ENCODE measurements at places on chromosomes 3 and 15.

DNA sequence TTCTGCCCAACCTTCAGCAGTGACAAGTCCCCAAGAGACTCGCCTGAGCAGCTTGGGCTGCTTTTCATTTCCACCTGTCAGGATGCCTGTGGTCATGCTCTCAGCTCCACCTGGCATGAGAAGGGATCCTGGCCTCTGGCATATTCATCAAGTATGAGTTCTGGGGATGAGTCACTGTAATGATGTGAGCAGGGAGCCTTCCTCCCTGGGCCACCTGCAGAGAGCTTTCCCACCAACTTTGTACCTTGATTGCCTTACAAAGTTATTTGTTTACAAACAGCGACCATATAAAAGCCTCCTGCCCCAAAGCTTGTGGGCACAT, 3.5 kb downstream of the MYD88 start:
- H3K4me3 ChIP-seq, result no peak overlapping the region
- no peak overlapping the region for H3K27ac ChIP-seq
- H3K4me1 ChIP-seq, result peaks cover 30% of the 10 kb centered on the region
- no peak for DNase-seq

DNA sequence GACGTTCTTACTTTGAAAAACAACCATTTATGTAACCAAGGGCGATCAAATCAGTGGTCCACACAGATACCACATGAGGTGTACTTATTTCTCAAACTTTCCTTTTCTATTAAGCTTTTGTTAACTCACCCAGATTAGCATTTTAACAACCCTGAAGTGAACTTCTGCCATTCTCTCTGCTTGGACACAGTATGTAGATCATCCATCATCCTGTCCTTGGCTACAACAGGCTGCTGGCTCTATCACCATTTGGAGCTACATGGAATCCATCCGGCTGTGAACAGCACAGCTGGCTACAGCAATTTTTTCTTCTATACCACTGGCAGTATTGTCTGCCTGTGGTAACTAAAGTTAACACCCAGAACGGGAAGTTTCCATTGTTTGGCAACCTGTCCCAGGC, 4.4 kb downstream of the SEMA6D start:
- DNase-seq, result no peak
- no peaks in the 10 kb centered on the region for H3K36me3 ChIP-seq
- no peak overlapping the region for H3K27ac ChIP-seq
- peaks cover 4% of the 10 kb centered on the region for H3K27me3 ChIP-seq

DNA sequence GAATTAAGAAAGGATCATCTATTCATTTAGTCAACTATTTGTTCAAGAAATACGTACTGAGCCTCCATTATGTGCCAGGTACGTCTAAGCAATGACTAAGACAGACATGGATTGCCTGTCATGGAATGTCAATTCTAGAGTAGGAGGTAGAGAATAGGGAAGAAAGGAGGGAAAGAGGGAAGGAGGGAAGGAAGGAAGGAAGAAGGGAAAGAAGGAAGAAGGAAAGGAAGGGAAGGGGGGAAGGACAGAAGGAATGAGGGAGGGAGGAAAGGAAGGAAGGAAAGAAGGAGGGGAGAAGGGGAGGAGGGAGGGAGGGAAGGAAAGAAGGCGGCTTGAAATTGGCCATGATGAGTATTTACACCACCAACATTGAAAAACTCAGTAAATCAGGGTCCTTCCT, 39.3 kb upstream of the RFTN1 start:
- H3K27ac ChIP-seq, result no peak overlapping the region
- no peaks in the 10 kb centered on the region for H3K36me3 ChIP-seq
- no peak for DNase-seq
- no peaks in the 10 kb centered on the region for H3K27me3 ChIP-seq
- no peak overlapping the region for H3K4me3 ChIP-seq

GRCh38 chr15:98347866-98348265, 300.5 kb upstream of the IGF1R start:
- H3K36me3 ChIP-seq, result no peaks in the 10 kb centered on the region
- H3K4me3 ChIP-seq, result no peak overlapping the region

GRCh38 chr15:70266412-70267121, 168.8 kb upstream of the TLE3 start:
- H3K27ac ChIP-seq, result peak overlapping the region; percentile 58
- H3K27me3 ChIP-seq, result no peaks in the 10 kb centered on the region
- peak; percentile 87 for DNase-seq
- H3K4me1 ChIP-seq, result peaks cover 44% of the 10 kb centered on the region

DNA sequence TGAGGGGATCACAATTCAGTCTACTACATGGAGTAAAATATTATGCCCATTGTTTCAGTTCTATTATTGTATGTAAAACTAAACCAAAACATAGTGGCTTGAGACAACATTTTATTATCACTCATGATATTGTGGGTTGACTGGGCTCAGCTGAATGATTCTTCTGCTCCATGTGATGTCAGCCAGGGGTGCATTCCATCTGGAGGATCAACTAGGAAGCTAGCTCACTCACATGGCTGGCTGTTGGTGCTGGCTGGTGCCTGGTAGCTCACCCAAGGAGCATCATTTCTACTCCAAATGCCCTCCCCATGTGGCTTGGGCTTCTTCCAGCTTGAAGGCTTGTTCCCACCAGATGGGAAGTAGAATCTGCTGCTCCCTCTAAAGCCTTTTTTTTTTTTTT, 51.8 kb upstream of the CLRN1 start:
- no peak overlapping the region for H3K27ac ChIP-seq
- H3K4me1 ChIP-seq, result no peaks in the 10 kb centered on the region

GRCh38 chr3:31219131-31219843, 313.4 kb upstream of the STT3B start:
- H3K4me1 ChIP-seq, result peaks cover 3% of the 10 kb centered on the region
- H3K36me3 ChIP-seq, result no peaks in the 10 kb centered on the region
- no peak overlapping the region for H3K4me3 ChIP-seq
- DNase-seq, result no peak

GRCh38 chr3:107817076-107817475, 273.8 kb downstream of the CD47 start:
- DNase-seq, result no peak
- H3K27me3 ChIP-seq, result no peaks in the 10 kb centered on the region
- H3K36me3 ChIP-seq, result no peaks in the 10 kb centered on the region
- H3K27ac ChIP-seq, result no peak overlapping the region
- H3K4me3 ChIP-seq, result no peak overlapping the region

GRCh38 chr15:60426870-60427508, 29.2 kb upstream of the ANXA2 start:
- H3K36me3 ChIP-seq, result no peaks in the 10 kb centered on the region
- DNase-seq, result no peak
- no peaks in the 10 kb centered on the region for H3K27me3 ChIP-seq
- H3K27ac ChIP-seq, result no peak overlapping the region
- H3K4me1 ChIP-seq, result peaks cover 17% of the 10 kb centered on the region

DNA sequence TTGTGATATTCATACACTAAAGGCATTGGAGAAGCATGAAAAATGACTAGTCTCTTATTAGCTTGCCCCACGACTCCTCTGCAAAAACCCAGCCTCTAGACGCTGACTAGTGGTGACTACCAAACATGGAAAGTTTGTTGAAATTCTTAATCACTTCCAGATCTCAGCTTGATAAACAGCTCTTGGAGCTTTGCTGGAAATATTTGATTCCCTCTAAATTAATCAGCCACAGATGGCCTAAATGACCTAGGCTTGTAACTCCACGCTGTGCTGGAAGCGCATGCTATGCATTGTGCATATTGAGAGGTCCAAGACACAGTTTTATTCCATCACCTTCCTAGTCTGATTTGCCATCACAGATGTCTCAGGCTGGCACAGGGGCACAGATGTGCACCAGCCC, 244.7 kb upstream of the ST8SIA2 start:
- H3K27me3 ChIP-seq, result no peaks in the 10 kb centered on the region
- no peaks in the 10 kb centered on the region for H3K4me1 ChIP-seq
- no peak overlapping the region for H3K4me3 ChIP-seq
- H3K27ac ChIP-seq, result no peak overlapping the region
- peaks cover 64% of the 10 kb centered on the region for H3K36me3 ChIP-seq

DNA sequence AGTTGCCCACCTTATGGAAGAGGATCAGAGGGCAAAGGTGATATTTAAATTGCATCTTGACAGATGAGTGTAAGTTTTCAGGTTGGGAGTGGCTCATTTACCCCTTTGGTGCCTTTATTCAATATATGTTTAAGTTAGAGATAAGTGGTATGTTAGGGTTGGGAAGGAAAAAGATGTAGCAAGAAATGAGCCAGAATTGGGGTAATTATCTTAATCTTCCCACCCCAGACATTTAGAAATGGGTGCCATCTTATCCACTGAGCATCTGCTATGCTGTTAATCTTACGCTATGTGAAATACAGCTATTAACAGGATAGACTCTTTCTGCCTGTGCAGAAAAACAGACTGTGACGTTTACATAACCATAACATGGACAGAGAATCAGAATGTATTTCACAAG, 6.3 kb downstream of the CMTM7 start:
- H3K27me3 ChIP-seq, result no peaks in the 10 kb centered on the region
- no peak for DNase-seq
- H3K4me1 ChIP-seq, result peaks cover 51% of the 10 kb centered on the region
- no peak overlapping the region for H3K4me3 ChIP-seq
- no peak overlapping the region for H3K27ac ChIP-seq

- H3K36me3 ChIP-seq, result no peaks in the 10 kb centered on the region
- H3K27me3 ChIP-seq, result no peaks in the 10 kb centered on the region
- no peaks in the 10 kb centered on the region for H3K4me1 ChIP-seq
- no peak for DNase-seq
- no peak overlapping the region for H3K4me3 ChIP-seq
Observed at GRCh38 chr15:93943586-93943985, 287.8 kb upstream of the MCTP2 start.
